Hippocampal formation (tissue), 2 donors: ENCODE measurements at places on chromosomes 1 and 21.

GRCh38 chr1:7885513-7886404 is 32.9 kb upstream of the UTS2 start:
- DNase-seq: no peak

DNA sequence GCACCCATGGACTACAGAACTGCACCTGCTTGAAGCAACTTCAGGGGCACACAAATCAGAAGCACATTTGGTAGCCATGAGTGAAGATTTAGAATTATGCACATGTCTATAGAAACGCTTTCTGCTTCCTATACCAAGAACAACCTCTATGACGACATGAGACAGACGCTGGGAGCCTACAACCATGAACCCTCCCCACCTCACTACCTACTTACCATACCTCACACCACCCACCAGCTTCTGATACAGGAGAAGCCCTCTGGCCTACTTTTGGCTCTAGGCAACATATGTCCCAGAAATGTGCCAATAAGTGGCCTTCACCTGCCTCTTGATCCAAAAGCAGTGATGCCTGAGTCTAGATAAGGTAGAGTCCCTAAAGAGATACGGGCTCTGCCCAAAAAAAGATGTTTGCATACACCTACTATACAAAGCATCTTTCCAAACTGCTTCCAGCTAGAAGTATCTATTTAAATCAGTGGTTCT is 58.5 kb downstream of the SLC45A1 start:
- DNase-seq: no peak

DNA sequence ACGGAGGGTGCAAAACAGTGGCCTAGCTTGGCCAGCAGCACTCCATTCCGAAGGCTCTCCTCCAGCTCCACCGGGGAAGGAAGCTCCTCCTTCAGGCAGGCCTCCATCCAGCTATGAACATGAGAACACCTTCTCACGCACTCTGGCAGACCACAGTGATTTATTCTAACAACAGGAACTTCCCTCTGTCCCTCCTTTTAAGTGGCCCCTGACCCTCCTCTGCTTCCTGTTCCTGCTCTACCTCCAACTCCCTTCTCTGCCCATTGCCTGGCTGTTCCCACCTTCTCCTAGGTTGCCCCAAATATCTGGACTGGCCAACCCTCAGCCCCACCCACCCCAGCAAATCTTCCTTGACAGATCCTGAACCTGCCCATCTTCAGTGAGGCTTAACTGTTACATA is 5.9 kb downstream of the IQGAP3 start:
- no peak for DNase-seq

DNA sequence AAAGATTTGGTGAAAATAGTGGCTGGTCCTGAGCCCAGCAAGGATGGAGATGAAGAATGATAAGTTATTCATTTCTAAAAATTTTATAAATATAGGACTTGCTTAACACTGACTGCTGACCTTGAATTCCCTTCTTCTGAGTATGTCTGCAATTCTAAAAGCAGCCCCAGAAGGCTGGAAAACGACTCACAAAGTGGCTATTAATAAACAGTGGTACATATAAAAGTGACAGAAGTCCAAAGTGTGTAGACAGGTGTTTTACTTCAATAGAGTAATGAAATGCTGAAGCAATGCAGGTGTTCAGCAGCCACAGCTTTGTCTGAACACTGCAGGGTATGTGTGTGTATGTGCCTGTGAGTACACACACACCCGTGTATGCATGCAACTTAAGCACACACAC is 219.0 kb upstream of the NRIP1 start:
- DNase-seq: no peak

DNA sequence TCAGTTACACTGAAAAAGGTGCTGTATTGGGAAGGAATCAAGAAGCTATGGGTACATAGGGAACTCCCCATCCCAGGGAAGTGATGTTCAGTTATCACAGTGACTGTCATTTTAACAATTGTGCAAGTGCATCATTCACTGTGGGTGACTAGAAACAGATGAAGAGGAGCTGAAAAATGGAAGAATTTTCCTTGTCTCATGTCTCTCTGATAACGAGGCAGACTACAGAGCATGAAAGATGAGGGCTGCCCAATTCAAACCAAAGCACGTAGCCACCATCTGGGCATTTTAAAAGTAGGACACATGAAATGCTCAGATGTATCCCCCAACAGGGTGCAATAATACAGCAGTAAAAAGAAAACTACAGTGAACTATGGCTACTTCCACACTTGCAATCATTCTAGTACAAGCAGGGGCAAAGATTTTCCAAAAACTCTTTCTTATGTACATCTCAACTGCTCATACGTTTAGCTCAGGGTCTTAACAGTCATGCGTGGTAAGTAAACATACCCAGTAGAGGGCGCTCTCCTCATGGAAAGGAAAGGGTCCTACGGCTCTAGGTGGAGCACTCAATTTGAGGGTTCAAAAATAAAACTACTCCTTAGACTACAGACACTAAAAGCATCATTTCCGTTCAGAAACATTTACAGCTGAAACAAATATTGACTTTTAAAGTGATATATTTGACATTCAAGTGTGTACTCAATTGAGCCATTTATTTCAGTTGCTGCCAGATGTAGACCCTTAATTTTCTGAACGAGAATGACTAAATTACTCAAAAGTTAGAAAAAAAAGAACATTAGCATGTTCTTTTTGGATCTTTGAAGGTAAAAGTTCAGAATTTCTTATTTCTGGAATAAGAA is 143.2 kb downstream of the KCTD3 start:
- DNase-seq: no peak

DNA sequence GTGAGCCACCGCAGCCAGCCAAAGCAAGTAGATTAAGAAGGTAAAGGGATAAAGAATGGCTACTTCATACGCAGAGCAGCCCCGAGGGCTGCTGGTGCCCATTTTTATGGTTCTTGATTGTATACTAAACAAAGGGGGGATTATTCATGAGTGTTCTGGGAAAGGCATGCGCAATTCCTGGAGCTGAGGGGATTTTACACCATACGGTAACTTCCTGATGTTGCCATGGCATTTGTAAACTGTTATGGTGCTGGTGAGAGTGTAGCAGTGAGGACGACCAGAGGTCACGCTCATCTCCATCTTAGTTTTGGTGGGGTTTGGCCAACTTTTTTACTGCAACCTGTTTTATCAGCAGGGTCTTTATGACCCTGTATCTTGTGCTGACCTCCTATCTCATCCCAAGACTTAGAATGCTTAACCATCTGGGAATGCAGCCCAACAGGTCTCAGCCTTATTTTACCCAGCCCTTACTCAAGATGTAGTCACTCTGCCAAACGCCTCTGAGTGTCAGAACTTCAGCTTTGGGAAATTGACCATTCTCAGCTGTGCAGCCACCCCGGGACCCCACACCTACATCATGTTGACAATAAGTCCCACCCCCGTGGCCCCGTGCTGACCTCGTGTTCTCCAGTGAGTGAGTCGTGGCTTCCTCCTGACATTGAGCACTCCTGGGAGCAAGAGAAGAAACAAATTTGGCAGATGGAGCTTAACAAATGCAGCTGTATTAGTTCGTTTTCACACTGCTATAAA is 149.4 kb upstream of the COL6A1 start:
- no peak for DNase-seq

DNA sequence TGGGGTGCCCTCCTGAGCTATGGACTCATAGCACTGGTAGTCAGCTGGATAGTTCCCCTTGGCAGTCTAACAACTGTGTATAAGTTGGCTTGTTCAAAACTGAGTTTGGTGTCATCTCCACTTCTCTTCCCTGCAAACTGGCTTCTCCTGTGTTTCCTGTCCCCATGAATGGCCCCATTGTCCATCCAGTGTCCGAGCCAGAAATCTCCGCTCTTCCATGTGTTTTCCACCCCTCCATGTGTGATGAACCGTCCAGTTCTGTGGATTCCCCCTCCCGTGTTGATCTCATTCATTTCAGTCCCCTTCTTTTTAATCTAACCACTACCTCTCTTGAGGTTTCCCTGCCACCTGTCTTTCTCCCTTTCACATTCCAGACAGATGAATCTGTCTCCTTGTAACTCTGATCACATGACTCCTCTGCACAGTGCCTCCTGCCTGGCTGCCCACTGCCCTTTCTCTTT is 195.7 kb downstream of the ROR1 start:
- DNase-seq: no peak

GRCh38 chr1:230581446-230582079 is 60.7 kb upstream of the COG2 start:
- DNase-seq: no peak

GRCh38 chr1:19567041-19567440 is 77.1 kb upstream of the NBL1 start:
- DNase-seq: no peak

GRCh38 chr21:21028275-21028820 is 30.1 kb downstream of the NCAM2 start:
- DNase-seq: no peak

GRCh38 chr1:222382171-222382570 is 165.7 kb downstream of the HHIPL2 start:
- no peak for DNase-seq

- no peak for DNase-seq
Measured at GRCh38 chr1:225533238-225533637, 105.4 kb upstream of the LBR start.

DNA sequence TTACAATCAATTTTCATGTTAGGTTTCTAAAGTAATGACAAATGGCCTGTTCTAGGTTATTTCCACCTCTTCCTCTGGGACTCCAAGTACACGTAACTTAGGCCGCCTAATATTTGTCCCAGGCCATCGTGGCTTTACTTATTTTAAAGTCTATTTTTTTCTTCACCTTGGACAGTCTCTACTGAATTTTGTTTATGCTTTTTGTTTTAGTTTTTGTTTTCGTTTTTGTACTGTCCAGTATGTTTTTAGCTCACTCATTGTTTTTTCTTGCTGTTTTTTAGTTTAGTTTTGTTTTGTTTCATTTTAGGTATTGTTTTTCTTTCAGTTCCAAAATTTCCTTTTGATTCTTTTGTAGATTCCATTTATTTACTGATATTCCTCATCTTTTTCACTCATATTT is 187.7 kb upstream of the RNPC3 start:
- DNase-seq: no peak

DNA sequence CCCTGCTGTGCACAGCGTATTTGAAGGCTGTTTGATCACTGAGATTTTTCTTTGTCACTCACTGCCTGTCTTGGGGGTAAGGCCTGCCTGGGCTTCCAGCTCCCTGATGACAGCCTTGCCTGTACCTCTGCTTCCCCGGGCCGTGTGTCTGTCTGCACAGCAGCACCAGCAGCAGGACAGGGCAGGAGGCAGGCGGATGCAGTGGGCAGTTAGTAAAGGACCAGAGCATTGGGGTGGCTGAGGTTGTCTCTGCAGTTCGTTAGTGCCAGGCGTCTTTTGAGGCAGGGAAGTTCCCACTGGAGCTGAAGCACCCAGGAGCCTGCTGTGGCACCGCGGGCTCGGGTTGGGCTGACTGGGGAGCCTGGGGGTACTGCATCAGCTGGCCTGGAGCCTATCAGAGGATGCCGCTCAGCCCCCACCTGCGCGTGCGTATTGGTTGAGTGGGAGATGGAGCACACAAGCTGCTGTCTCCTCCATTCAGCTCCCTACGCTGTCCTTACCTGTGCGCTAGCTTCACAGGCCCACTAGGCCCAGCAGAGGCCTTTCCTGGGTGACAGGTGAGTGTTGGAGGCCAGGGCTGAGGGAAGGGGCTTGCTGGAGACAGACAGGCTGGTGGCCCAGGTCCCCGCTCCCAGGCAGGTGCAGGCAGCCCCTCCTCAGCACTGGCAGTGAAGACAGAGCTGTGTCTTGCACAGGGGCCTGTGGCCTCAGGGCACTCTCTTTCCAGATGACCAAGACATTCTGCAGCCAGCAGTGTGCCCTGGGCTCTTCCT is 28.2 kb downstream of the SNAP47 start:
- DNase-seq: no peak

DNA sequence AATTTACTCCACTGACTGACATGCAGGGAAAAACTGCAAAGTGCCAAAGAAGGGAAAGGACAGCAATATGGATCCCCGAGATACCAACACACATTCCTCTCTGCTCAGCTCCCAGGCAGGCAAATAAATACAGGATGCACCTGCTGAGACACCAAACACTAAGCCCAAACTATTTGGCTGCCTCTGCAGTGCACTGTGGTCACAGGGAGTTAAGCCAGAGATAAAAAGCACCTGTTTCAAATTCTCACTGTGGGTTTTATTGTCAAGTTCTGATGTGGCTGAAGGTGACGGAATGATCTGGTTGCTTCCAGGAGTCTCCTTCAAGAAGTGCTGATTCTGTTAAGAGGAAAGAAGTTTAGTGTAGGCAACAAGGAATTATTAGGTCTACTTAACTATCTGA is 17.7 kb downstream of the TEX38 start:
- no peak for DNase-seq

GRCh38 chr1:240508201-240508600 is 103.8 kb downstream of the GREM2 start:
- no peak for DNase-seq

GRCh38 chr1:168373869-168374268 is 93.2 kb downstream of the TBX19 start:
- DNase-seq: no peak

DNA sequence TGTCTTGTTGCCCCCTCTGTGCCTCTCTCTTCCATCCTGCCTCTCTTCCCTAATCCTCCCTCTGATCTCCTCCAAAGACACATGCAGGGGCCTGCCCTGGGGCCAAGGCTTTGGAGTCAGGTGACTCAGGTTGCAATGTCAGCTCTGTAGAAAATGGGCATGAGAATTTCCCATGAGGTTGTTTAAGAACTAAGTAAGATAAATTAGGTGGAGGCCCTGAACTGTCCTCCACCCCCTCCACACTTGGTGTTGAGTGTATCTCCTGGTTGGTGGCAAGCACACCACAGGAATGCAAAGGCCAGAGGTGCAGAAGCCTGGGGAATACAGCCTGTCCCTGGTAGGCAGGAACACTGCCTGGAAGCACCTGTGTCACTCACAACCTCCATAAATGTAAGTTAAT is 63.9 kb upstream of the GRIK3 start:
- no peak for DNase-seq
